Hematopoietic multipotent progenitor cell (in vitro differentiated cells): ENCODE measurements at places on chromosomes 5 and 9.

- no peak for DNase-seq
Observed at GRCh38 chr9:90921104-90921503, 119.5 kb downstream of the SYK start.

DNA sequence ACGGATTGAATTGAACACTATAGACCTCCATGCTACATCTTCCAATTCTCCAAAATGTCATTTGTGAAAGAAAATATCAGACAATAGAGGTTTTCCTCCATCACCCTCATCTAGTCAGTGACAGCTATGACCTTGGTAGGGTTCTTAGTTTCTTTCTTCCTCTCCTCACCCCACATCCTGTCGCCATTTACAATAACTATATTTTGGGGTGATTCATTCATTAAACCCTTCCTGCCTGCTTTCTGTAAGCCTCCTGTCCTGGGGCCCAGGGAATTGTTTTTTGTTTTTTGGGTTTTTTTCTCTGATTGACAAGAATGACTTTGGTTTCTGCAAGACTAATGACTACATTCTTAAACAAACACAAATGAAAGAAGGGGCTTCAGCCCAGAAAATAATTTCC, 82.6 kb downstream of the PRELID2 start:
- no peak for DNase-seq

DNA sequence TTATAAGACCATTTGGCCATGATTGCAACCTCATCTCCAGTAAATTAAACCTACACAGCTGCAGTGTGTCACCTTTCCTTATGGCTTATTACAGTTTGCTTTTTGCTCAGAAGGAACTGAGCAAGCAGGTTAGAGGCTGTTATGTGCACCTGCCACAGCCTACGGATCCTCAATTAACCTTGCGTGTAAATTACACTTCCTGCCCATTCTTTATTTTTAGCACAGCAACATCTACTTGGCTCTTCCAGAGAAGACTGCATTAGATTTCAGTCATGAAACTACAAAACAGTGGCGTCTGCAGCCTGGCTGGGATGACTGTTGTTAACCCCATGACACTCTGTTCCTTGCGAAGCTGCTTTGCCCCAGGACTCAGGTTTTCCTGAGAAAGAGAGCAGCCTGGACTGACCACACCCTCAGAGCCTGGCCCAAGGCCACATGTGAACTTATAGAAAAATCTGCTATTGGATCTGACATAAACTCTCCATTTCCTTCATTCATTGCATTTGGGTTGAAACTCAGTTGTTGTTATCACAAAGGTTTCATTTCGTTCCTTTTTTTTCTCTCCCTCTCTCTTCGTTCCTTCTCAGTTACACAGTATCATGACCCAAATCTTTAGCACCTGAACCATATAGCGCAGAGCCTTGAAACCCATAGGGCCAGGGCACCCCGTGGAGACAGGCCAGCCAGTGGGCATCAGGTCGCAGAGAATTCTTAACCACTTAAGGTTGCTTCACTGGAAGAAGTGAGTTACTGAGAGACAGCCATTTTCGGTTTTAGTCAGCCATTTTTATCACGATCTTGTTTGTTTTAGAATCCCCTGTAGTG, 138.6 kb downstream of the PALM2AKAP2 start:
- DNase-seq: no peak

DNA sequence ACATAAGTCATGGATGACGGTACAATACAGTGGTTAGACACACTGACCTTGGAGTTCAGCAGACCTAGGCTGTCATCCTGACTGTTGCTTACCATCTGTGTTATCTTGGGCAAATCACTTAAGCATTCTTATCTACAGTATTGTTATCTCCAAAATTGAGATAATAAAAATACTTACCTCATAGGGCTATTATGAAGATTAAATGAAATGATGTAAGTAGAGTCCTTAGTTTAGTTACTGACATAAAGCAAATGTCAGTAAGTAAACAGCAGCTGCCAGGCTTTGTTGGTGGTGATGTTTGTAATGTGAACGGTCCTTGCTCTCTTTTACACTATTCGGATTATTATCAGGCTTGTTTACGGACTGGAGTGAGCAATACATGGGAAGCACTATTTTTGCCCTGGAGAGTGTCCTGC, 107.3 kb upstream of the DPYSL3 start:
- DNase-seq: no peak

GRCh38 chr9:68500457-68501381, 40.0 kb downstream of the TMEM252 start:
- no peak for DNase-seq

DNA sequence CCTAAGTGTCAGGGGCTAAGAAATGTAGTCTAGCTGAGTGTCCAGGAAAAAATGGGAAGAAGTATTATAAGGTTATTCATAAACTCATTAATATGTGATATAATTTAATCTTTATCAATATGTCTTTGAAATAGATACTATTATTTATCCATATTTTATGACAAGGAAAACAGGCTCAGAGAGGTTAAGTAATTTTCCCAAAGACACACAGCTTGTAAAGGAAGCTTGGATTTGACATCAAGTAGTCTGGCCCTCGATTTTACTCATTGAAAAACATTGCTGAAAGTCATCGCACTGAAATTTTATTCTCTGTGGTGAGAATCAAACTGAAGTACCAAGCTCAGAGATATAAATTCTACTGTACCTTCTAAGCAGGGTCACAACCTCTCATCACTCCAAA, 276.9 kb downstream of the MSX2 start:
- DNase-seq: no peak

GRCh38 chr9:68822596-68823165, 117.6 kb downstream of the PIP5K1B start:
- no peak for DNase-seq

DNA sequence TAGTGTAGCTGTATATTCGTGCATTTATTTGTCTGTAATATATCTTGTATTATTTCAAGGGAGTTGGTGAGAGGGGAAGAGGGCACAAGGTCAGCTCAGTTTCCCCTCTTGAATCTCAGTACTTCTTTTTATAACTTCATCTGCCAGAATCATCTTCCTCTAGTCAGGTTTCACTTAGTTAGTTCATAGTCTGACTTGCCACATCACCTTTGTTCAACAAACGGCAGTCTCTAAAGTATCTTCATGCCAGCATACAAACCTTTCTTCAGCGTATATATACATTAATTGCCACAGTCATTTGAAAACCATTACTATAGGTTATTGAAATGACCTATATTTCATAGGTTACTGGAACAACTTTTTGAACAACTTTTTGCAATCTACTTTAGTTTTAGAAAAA, 1.6 kb downstream of the ECM2 start:
- no peak for DNase-seq

DNA sequence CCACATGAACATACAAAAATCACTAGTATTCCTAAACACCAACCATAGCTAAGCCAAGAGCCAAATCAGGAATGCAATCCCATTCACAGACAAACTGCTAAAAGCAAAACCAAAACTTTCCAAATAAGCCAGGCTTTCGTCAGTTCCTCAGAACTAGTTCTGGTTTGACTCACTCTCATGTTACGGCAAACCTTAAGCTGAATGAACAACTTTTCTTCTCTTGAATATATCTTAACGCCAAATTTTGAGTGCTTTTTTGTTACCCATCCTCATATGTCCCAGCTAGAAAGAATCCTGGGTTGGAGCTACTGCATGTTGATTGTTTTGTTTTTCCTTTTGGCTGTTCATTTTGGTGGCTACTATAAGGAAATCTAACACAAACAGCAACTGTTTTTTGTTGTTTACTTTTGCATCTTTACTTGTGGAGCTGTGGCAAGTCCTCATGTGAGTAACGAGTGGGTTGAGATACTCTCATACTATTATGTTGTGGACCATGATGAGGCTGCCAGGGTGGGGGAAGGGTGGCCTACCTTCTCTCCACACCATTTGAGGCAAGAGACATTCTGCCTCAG, at the start of gene PDCD1LG2:
Gene PDCD1LG2 (plus strand): TSS at position 172 of the 572 bp plus-strand sequence. CDS start 12,016 bp downstream, outside the sequence.
- DNase-seq: no peak

DNA sequence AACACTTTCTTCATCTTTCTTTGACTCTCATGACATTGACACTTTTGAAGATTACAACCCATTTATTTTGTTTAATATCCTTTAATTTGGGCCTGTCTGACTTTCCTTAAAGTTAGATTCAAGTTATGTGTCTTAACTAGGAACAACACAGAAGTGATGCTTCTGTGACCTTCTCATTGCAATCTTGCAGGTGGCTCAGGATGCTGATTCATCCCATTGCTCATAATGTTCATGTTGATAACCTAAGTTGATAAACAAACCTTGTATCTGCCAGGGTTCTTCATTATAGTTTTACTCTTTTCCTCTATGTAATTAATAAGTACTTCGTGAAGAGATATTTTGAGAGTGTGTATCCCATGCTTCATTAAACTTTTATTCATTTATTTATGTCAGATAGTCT, 107.2 kb upstream of the SHB start:
- DNase-seq: no peak

- DNase-seq: peak; percentile 41
Observed at GRCh38 chr9:33287087-33287490, 3.2 kb upstream of the NFX1 start.

DNA sequence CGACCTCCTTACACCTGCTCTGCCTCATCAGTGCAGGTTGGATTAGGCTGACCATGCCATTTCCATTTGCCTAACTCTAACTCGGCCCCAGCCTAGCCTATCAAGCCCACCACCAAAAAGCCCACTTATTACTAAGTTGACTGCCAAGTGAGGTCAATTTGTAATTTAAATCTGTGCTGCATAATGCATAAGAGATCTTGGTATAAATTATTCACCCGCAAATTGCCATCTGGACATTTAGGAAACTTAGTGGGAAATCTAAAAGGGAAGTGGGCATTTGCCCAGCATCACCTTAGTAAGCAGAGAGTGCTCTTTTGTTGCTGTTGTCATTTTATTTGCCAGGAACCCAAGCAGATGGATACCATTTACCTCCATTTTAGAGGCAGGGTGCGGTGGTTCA, 143.0 kb downstream of the SPOCK1 start:
- DNase-seq: no peak

DNA sequence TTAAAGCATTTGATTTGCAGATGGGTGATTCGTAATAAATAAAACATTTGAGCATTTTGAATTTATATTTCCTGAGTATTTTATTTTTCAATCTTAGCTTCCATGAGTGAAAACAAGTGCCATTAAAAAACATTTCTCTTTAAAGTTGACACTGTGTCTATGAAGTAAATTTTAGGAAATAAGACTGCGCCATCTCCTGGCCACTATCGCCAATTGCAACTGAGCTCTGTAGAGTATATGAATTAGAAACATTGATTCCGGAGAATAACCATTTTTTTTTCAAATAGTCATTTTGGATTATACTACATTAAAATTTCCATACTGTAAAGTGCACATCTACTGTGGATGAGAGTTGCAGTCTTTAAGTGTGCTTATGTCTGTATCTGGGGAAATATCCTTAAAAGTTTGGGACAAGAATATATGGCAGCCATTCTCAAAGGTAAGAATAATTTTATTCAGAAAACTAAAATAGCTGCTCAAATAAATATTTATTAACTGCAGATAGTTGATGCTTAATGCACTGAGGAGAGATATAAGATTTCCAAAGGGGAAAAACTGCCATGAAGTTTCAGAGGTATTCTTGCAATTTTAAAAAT, 5.9 kb downstream of the DMRTA1 start:
- peak; percentile 28 for DNase-seq

DNA sequence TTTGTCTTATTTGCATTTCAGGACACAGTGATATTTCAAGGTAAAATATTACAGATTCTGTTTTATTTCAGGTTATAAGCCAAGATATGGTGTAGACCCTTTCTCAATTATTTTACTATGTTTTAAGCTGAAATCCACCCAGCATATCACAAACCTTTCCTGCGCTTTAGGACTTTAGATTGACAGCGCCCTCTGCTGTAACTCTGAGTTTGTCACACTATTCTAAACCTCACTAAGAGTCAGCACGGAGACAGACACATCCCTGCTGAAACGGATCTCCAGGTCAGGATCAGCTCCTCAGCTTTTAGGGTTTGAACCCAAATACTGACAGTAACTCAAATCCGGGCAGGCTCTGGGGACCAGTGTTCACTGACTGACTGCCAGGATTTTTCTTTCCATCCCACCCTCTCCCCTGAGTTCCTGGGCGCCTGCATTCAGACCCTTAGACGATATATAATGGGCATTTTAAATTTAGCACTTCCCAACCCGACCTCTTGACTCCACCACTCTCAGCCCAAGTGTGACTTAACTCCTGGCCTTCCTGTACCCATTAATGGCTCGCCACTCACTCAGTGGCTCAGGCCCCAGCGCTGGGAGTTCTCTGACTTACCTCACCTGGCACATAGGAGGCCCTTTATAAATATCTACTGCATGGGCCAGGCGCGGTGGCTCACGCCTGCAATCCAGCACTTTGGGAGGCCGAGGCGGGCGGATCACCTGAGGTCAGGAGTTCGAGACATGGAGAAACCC, 33.5 kb downstream of the TLX3 start:
- no peak for DNase-seq

GRCh38 chr5:137398154-137398553, 101.0 kb downstream of the SPOCK1 start:
- no peak for DNase-seq

DNA sequence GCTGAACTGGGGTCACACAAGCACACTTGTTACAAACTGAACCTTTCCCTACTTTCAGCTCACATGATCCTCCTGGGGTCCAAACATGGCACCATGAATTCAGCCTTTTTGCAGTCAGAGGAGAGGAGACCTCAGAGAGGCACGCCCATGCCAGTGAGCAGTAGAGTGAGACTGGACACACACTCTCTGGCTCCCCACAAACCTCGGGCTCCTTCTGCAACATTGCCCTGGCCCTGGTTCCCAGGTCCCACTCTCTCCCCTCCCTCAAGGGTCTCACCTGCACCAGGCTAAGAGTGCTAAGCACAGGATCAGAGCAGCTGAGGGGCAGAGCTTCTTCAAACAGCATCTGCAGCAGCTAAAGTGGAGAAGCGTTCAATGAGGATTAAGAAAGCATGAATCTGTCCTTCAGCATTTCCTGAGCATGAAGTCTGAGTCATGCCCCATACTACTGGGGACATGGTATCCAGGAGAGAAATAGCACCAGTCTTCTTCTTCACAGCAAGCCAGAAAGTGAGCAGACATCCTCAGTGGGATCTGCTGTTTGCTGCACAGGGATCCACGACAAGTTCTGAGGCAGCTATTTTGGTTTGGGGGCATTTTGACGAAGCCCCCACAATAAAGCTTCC, 27.2 kb downstream of the SLC35A4 start:
- DNase-seq: peak; percentile 11

DNA sequence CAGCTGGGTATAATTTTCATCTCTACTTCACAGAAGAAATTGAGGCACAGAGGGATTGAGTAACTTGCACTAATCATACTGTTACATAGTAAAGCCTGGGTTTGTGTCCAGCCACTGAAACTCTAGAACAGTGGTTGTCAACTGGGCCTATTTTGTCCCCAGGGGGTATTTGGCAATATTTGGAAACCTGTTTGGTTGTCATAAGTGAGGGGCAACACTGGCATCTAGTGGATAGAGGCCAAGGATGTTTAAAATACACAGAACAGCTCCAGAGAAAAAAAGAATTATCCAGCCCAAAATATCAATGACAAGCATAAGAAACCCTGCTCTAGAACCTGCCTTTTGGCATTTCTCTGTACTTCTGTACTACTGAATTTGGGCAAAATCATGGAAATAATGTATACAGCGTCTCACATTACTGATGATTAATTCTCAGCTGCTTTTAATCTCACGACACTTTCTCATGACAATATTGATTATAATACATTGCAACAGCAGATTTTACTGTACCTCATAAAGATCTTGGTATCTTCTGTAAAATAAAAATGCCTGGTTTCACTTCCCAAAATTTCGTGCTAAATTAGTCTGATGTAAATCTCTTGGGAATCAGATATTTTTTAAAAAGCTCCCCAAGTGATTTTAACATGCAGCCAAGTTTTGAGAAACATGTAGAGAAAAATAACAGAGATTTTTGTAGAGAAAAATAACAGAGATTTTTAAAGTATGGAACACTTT, 112.7 kb downstream of the RORB start:
- no peak for DNase-seq
